Effector CD4-positive, alpha-beta T cell (primary cell): ENCODE measurements at places on chromosomes 6 and 20.

- no peak for DNase-seq
These were observed 6.0 kb downstream of the C6orf141 start for GRCh38 chr6:49556429-49556837.

DNA sequence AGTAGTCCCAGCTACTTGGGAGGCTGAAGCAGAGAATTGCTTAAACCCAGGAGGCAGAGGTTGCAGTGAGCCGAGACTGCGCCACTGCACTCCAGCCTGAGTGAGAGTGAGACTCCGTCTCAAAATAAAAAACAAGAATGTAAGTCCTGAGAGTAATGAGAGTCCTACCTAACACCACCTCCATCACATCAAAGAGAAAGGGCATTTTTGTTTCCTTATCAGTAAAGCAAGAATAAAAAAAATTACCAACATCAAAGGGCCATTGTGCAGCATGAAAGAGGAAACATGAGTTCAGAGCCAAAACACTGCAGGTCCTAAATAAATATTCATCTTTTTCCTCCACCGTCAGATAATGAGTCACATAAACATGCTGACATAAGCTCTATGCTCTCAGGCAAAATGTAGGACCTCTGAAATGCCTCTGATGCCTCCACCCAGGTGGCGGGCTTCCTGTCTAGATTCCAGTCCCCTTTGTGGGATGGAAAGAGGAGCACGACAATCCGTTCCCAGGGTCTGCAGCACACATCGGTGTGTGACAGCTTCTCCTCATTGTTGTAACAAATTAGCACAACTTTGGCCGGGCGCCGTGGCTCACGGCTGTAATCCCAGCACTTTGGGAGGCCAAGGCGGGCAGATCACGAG is 7.2 kb downstream of the ATP9A start:
- no peak for DNase-seq

GRCh38 chr6:135937106-135937505 is 85.6 kb downstream of the PDE7B start:
- DNase-seq, result no peak

DNA sequence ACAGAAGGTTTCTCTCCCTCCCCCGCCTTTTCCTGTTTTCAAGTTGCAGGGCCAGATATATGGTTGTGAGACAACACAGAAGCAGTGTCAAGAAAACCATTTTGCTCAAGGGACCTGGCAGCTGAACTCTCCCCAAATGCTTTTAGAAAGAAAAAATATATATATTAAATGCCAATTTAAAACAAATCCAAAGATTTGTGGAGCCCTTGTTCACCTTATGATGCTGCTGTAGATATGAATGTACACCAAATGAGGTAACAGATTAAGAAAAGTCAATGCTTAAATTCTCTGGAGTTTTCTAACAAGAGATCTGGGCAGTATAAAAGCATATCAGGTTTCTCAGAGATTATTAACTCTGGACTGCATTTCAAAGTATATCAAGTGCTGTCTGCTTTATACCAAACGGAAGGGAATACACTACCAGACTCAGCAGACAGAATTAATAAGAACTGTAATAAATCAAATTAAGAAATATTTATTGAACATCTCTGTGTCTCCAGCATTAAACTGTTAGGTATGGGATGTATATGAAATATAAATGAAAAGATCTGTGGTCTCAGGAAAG is 357.5 kb downstream of the HDGFL1 start:
- no peak for DNase-seq

GRCh38 chr6:73309785-73310502 is 44.1 kb downstream of the DPPA5 start:
- peak; percentile 12 for DNase-seq

DNA sequence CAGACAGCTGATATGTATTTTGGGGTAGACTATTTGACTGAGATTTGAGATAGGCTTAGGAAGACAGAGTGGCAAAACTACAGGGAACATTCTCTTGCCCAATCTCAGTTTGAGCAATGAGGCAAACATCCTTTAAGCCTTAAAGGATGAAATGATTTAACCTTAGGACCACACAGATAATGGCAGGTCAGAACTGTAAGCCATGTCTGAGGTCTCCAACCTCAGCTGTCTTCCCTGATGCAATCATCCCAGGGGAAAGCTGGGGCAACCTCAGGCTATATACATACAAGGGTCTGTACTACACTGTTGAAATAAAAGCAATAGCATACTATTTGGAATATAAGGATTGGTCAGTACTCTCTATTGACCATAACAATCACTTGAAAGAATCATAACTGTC is 83.8 kb upstream of the NUP153 start:
- DNase-seq, result no peak

GRCh38 chr20:44800391-44801046 is 9.8 kb downstream of the RIMS4 start:
- no peak for DNase-seq

- DNase-seq, result no peak
These were observed 71.1 kb upstream of the BLCAP start for GRCh38 chr20:37598575-37599342.

GRCh38 chr20:54048481-54048880 is 21.9 kb downstream of the BCAS1 start:
- no peak for DNase-seq

- no peak for DNase-seq
These were observed 1.5 kb downstream of the SALL4 start for GRCh38 chr20:51800872-51801121.

DNA sequence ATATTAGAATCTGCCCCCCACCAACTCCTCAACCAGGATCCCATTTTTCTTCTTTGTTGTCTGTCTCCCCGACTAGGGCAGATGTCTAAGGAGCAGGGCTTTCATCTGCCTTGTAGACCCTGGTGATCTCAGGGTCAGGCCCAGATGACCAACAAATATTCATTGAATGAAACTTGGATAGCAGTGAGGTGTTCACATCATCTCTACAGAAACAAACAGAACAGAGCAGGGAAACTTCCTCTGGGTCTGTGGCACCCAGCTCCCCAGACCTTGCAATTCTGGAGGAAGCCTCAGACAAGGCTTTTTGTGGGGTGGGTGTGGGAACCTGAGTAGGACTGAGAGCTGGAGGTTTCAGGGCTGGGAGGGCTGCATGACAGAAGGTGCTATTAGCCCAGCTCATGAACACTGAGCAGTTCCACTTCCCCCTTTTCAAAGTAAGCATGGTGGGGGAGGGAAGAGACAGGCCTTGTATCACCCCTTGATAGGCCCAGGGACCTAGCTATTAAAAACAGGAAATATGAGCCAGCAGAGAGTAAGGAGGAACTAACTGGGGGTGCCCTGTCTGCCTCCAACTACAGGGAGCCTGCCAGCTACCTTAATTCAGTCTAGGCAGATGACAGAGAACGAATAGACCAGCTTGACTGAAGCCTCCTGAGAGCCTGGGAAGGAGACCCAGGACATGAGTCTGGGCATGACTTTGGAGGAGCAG is 37.3 kb upstream of the TOP1 start:
- no peak for DNase-seq

- no peak for DNase-seq
These were observed 10.6 kb downstream of the HEY2 start for GRCh38 chr6:125759959-125760457.

DNA sequence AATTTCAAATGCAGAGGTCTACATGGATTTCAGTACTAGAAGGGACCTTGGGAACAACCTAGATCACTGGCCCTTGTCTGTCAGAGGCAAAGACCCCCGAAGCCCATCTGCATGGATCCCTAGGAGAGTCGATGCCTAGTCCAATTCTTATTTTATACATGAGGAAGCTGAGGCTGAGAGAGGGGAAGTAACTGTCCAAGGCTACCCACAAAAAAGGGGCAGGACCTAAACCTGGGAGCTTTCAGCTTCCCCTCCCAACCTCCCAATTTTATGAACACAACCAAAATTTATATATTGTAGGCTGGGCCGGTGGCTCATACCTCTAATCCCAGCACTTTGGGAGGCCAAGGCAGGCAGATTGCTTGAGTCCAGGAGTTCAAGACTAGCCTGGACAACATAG is 73.2 kb downstream of the TRERF1 start:
- DNase-seq, result no peak

GRCh38 chr6:166010136-166010960 is 157.3 kb downstream of the TBXT start:
- no peak for DNase-seq

GRCh38 chr20:46713957-46714834 is 4.7 kb downstream of the SLC2A10 start:
- no peak for DNase-seq

- DNase-seq, result no peak
These were observed 95.1 kb downstream of the KCNQ5 start for GRCh38 chr6:72716916-72717315.

DNA sequence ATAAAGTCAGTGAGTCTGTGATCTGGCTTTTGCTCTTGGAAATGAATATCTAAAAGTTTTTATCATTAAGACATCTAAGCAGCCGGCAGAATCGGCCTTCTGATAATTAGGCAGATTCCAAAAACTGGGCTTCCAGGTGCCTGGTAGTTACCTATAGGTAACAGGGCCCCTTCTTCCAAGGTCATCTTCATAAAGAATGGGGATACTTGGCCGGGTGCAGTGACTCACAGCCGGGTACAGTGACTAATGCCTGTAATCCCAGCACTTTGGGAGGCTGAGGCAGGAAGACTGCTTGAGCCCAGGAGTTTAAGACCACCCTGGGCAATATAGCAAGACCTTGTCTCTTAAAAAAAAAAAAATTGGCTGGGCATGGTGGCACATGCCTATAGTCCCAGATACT is 12.9 kb upstream of the RBL1 start:
- DNase-seq, result no peak

DNA sequence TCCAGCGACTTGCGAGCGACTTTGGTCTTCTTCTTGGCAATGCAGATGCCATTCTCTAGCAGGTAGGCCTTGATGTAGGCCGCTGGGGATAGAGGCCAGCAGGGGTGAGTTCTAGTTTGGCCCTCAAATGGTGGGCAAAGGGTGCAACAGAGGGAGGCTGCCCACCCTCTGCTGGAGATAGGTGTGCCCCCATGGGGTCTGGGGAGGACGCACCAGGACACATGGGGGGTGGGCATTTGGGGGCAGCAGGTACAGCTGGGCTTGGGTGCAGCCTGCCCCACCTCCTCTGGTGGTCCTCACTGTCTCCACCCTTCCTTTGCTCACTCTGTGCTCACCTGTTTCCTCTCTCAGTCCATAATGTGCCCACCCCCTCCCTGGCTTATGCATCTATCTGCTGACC is 11.3 kb downstream of the KCNK15 start:
- DNase-seq, result no peak

DNA sequence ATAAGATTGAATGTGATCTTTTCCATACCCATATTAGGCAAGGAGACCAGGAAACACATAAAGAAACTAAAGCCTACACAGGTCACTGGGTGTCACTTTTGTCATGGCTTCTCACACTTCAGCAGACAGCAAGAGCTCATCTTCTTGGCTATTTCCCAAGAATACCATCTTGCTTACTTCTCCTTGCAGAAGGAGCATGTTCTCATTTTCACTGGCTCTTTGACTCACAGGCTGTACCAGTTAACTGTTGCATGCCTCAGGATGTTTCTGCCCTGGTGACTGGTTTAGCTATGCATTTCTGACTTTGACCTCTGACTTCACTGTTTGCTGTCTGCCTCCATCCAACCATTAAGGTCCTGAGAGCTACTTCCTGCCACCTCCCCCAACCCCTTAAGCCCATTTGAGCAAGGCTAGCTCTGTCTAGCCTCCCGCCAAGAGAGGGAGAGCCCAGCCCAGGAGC is 40.3 kb upstream of the OGFRL1 start:
- no peak for DNase-seq

DNA sequence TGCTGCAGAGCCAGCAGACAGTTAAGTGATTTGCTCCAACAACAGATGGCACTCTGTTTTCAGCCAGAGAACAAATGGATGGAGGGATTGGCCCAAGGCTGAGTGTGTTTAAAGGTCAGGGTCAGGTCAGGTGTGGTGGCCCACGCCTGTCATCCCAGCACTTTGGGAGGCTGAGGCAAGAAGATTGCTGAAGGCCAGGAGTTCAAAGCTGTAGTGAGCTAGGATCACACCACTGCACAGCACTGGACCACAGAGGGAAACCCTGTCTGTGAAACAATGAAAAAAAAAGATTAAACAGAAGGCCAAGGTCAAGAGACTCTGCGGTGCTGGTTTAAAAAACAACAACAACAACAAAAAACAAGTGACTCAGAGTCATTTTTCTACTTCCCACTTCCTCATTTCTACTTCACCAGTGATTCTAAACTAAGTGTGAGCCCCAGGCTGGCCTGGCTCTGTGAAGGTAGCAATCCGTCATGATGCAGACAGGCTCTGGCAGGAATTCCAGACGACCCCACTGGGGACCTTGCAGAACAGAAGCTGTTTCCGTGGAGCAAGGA is 42.5 kb upstream of the ARMC2 start:
- no peak for DNase-seq

DNA sequence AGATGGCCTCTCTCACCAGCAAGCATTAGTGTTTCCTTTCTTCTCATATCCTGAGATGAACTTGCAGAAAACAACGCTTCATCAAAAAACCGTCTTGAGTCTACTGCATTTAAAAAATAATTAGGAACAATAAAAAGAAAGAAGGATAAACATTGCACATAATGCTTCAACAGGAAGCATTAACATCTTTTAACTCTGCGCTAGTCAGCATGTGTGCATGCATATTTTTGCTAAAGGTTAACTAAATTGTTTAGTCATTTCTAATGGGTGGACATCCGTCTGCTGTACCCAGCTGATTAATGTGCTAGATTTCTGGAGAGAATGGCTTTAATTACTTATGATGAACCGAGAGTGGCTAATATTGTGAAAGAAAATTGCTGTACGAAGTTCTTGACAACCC is 349.3 kb downstream of the SOX4 start:
- DNase-seq, result no peak

- DNase-seq, result no peak
These were observed 18.9 kb downstream of the MKKS start for GRCh38 chr20:10415013-10415650.

DNA sequence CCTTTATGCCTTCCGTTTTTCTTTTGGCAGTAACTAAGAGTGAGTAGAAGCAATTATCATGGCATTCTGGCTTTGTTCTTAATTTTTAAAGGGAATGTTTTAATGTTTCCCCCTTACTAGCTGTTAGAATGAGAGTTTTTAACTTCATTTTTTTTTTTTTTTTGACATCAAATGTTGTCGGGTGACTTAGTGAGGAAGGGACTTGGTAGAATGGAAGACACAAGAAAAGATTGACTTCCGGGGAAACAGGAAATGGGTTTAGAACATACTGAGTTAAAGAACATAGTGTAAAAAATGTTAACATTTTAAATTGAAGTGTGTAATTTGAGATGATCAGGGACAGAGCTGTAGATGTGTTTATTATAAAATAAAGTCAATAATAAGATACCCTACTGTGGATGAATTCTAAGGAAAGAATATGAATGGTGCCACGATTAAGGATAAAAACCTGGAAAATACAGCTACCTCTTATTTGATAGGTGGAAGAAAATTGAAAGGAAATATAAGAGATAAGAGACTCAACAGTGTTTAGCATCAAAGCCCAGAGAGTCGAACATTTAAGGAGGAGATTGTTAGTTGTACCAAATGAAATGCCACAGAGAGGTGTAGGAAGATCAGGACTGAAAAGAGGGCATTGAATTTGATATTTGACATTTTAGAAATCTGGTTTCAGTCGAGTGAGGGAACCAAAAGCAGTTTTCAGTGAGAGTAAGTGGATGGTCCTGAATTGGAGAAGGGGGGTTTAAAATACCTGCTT is 9.4 kb downstream of the HSF2 start:
- DNase-seq, result no peak
